ENCODE measurements at places on chromosomes 16 and 17. TPM values are rescaled to one million over a fixed set of nuclear protein-coding genes. Genes with fewer than 3 reads are reported as not detected.

Gene TMIGD1
- not detected for total RNA-seq

- no peak for DNase-seq
These were observed 217.2 kb downstream of the SNX29 start for GRCh38 chr16:12193692-12194091.

- DNase-seq: no peak
These were observed 12.0 kb downstream of the SRCAP start for GRCh38 chr16:30710971-30711370.

Gene SMIM22
- total RNA-seq: 38.2 TPM

Gene PTGES3L
- total RNA-seq: not detected

DNA sequence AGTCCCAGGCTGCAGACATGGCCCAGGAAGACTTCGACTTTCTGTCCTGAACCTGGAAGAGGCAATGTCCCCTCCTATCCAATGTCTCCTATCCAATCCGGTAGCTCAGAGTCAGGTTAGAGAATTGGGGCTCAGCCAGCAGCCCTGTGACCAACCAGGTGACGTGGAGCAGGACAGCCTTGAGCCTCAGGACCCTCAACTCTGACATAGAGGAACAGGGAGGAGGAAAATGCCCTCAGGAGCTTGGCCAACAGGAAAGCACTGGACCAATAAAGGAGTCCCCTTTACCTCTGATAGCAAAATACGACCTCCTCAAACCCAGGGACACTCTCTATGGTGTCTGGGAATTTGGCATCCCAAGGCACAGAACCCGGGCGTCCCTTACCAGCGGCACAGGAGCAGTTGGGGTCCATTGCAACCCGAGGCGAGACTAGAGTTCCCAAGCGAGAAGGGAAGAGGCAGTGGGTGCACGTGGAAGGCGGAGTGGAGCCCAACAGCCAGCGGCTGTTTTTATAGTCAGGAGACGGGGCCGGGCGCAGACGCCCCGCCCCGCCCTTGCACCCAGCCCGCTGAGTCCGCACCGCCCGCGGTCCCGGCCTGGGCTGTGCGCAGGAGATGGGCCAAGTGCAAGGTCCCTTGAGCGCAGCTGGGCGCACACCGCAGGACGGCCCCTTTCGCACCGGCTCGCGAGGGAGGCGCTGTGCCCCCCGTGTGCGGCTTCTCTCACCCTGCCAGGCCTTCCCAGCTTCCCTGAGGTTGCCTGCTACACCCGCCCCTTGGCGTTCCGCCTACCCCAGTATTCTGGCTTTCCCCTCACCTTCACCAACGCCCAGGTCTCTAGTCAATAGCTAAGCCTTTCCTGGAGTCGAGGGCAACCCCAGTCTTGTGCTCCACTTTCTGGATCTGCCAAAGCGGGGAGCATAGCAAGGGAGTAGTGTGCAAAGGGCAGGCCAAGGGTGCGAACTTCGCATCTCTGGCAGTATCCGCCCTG, at the start of gene MT1G:
TSS of gene MT1G (minus strand) at position 485 of the 991 bp plus-strand sequence. CDS start at position 413, 72 bp downstream.
- peak; percentile 87 for DNase-seq

GRCh38 chr16:48091117-48091516, 64.7 kb downstream of the ABCC12 start:
- DNase-seq: no peak

Gene VPS9D1
- 43.2 TPM for total RNA-seq

Gene TANGO6
- total RNA-seq: 12.9 TPM

DNA sequence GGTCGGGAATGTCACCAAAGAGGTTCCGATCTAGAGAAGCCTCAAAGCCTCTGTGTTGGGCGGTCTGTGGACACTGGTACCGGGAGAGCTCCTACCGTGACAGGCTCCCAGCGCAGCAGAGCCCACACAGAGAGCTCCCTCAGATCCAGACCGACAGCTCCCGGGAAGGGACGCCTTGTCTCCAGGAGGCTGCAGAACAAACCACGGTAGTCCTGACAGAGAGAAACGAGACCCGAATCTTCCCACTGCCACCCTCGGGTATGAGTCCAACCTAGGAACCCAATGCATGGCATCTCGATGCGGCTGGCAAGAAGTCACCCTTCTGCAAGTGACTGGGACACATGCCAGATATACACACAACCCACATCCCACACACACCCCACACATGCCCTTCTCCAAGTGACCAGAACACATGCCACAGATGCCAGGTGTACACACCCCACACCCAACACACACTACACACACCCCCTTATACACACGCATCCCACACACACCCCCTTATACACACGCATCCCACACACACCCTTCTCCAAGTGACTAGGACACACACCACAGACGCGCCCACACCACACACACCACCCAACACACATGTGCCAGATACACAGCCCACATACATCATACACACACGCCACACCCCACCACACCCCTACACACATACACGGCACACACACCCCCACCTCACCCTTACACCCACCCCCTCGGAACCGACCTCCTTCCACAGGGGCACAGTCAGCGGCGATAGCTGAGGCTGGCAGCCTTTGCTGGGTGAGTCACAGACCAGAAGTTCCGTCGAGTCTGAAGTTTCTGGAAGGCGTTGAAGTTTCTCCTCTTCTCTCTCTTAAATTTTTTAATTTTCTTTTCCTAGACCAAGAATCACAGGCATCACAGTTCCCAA, 15.9 kb upstream of the CYTH1 start:
- no peak for DNase-seq

DNA sequence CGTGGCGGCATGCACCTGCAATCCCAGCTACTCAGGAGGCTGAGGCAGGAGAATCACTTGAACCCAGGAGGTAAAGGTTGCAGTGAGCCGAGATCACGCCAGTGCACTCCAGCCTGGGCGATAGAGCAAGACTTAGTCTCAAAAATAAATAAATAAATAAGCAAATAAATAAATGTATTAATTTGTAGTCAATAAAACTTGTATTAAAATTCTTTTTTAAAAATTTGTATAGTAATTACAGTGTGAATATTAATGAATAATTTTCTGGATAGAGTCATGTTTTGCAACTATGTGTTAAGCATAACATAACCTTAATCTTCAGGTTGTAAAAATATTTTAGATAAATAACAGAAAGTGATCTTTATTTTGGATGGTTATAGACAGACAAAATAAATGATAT, 27.2 kb upstream of the DUSP14 start:
- DNase-seq: no peak

DNA sequence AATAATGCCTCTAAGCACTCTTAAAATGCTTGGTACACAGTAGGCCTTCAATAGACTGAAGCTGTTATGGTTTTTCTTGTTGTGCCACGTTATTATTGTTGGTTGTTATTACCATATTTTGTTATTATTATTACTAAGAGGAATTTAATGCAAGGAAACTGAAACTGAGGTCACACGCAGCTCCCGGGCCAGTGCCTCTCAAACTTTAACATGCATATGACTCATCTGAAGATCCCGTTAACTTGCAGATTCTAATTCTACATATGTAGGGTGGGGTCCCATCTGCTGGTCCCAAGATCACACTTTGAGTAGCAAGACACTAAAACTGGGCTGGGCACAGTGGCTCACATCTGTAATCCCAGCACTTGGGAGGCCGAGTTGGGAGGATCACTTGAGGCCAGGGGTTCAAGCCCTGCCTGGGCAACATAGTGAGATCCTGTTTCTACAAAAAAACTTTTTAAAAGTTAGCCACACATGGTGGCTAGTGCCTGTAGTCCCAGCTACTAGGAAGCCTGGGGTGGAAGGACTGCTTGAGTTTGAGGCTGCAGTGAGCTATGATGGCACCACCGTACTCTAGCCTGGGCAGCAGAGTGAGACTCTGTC, 888 bp downstream of the ACSM5 start:
- no peak for DNase-seq

- peak; percentile 62 for DNase-seq
These were observed 15.0 kb downstream of the TBKBP1 start for GRCh38 chr17:47708864-47709541.

DNA sequence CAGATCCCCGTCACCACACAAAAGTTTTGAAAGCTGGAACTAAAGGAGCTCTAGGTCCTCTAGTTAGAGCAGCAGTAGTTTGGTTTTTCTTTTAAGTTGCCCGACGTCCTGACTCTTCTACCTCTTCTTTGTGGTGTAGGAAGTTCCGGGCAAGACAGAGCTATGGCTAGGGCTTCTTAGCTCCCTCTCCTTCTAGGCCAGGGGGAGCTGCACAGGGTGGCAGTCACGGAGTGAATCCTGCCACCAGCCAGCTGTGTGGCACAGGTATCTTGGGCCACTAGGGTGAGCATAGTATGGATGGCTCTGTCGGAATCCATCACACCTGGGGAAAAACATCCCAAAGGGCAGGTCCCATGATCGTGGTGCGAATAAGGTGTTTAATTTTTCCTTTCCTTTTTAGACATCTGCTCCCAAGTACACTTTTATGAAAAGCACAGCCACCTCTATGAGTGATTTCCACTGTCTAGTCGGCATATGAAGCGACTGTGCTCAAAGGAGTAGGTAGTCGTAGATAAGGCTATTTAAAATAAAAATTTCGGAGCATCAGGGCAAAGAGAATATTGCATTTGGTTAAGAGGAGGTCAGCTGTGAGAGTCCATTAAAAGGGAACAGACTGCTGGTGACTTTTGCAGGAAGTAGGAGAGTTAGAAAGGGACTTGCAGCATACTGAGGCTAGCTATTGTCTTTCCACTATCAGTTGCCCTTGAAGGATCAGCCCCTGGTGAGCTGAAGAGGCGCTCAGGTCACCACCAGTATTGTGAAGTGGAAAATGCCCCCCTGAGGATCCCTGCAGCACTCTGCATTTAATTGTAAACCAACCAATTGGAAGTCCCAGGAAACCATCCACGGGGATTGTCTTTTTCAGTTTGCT, 2.1 kb downstream of the PRKCA start:
- peak; percentile 30 for DNase-seq

DNA sequence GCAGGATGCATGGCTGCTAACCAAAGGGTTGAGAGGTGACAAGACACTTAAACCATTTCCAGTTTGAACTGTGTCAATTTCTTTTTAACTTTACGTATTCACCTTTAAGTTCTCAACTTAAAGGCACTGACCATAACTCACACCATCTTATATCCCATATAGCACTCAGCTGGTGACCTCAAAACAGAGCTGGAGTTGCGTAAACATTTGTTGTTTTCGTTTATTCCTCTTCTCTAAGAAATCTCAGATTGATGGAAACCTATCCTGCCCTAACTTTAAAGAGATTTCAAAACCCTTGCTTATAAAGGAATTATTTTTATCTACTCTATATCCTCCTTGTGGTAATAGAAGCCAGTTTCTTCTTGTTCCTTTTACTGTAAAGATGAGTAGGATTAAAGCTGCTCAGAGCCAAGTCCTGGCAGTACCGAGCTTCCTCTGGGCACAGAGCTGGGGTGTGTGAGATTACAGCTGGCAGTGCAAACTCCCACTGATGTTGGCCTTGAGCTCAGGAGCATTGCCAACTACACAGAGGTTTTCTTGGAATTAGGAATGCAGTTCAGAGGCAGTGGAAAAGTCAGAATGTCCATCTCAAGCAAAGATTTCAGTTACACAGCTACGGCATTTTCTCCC, 1.3 kb downstream of the KCTD2 start:
- peak; percentile 54 for DNase-seq

- no peak for DNase-seq
These were observed 21.2 kb downstream of the ZNF469 start for GRCh38 chr16:88403794-88404581.

GRCh38 chr17:31582151-31582907, 190.9 kb downstream of the RAB11FIP4 start:
- DNase-seq: peak; percentile 67

Gene ZFP90
- 12.9 TPM for total RNA-seq

Gene OTOA
- 0.55 TPM for total RNA-seq
